NCI-H774 (cell line): ENCODE measurements at places on chromosomes 6 and 20.

DNA sequence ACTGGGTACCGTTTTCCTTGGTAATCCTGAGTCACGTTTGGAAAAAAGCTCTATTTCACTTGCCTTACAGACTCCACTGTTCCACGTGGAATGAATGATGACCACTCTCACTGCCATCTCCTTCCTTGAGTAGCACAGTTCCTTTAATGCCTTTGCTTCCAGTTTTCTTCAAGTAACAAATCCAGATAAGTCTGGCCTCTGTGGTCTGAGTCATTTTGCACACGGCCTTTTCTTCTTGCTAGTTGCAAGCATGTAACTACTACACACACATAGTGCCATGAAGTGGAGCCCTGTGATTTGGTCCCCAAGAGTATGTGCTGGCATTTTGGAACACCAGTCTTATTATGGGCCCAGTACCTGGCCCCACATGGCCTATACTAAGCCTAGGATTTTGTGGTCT, 182.8 kb downstream of the SASH1 start:
- no peak for DNase-seq

GRCh38 chr20:63125838-63126601, 89.9 kb downstream of the YTHDF1 start:
- DNase-seq, result no peak

- DNase-seq, result no peak
Observed at GRCh38 chr6:150908901-150909300, 43.4 kb downstream of the MTHFD1L start.

DNA sequence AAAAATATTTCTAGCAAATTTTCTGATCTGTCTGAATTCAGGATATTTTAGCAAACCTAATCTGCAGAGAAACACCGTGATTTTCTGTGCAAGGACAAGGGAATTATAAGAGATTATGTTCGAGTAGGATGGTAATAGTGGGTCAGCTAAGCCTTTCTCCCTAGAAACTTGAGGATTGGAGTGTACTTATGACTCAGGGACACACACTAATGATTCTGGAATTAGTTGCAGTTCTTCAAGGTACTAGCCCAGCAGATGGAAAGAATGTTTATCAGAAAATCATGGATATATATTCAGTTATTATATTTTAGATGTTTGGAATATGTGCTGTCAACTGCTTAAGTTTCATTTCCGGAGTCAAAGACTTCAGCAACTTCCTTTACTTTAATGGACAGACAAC, 177.1 kb upstream of the MAP3K7 start:
- DNase-seq, result no peak

GRCh38 chr6:52697903-52698302, 27.0 kb downstream of the TMEM14A start:
- DNase-seq, result no peak

DNA sequence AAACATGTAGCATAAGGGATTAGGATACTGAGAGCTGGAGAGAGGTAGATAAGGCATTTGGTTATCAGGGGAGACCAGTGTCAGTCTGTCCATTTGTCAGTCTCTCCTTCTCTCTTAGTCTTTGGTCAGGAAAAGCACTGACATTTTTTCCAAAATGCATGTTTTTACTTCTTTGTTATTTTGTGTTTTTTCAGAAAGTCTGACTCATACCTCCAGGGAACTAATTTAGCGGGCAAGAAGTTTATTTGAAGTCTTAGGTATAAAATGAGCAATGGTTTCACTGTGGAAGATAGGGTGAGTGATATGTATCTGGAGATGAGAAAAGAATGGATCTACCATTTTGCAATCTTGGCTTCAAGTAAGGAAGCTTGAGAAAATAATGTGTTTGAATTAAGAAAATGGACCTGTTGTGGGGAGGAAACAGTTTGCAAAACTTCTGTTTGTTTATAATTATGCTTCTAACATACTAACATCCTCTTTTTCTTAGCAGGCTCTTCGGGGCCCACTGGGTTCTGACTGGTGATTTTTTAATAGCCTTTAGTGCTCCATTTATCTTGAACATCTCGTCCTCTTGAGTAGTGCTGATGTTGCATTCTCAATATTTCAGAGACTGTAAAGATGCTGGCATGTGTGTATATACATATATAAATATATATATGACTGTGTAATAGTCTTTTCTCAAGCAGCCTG, 66.9 kb upstream of the FABP7 start:
- no peak for DNase-seq

GRCh38 chr6:43867996-43868395, 98.0 kb downstream of the VEGFA start:
- DNase-seq, result no peak

DNA sequence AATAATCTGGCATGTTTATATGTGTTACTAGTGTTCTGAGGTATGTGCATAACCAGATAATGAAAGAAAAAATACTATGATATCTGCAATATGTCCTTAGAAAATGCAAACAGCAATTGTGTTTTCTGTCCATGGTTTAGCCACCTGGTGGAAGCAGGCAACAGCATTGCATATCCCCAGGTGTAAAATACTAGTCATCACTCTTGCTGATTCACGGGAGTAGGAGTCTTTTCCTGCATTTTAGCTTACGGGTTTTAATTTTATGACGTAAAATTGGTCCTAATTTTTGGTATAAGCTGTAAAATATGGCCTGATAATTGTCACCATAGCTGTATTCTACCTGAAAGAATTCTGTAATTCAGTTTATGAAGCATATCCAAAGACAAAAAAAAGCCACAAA, 2.5 kb downstream of the RNF182 start:
- DNase-seq, result no peak

GRCh38 chr20:21105429-21106170, 558 bp downstream of the LINC00237 start:
- no peak for DNase-seq

GRCh38 chr6:35775031-35775430, 1.4 kb upstream of the CLPSL2 start:
- DNase-seq, result no peak

DNA sequence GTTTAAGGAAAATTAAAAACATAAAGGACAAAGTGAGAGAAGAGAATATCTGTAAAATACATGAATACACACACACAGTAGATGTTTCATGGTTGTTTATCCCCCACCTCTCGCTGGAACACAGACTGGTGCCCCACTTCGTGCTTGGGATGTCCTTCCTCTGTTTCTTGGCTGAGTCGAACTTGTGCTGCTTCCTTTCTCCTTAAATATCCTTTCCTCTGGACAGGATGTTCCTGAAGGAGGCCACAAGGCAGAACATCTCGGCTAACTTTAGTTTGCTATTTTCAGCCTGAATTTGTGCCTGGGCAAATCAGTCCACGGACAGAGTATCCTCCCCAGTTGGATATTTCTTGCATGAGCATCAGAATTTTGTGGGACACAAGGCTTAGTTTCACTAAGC, 54.7 kb upstream of the ZMYND8 start:
- DNase-seq, result no peak

GRCh38 chr6:24403501-24403824, 727 bp downstream of the MRS2 start:
- DNase-seq, result no peak

- no peak for DNase-seq
Observed at GRCh38 chr6:9272671-9273070, 837.3 kb upstream of the SLC35B3 start.

- DNase-seq, result no peak
Observed at GRCh38 chr20:8952721-8953120, 116.2 kb upstream of the PLCB4 start.

DNA sequence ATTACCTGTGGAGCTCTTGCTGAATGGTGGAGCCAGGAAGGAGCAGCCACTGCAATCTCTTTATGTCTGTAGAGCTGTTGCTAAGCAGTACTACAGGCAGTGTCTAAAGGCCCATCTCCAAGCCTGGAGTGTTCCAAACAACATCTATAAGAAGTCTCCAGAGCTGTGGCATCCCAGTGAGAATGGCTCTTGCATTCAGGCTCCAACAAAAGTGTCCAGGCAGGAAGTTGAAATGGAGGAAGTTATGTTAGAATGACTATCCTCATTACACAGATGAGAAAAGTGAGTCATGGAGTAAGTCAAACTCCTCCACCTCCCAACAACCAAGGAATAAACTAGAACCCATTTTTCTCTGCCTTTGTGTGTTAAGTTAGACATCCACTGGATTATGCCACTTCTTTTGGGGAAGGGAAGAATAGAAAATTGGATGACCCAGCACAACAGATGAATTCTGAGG, 288.5 kb upstream of the STXBP5 start:
- DNase-seq, result no peak

DNA sequence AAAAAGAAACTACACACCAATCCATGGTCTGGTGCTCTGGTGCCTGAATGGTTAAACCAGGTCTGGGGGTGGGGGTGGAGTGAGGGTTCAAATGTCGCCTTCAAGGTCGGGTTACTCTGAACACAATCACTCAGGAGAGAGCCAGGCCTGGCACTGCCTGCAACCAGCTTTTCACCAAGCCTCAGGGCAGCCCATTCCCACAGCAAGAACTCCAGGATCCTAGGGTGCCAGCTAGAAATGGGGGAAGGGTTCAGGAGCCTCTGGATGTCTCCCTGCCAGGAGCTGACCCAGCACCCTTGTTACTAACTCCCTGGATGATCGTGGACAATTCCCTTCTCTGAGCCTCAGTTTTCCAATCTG, 6.7 kb downstream of the SDC4 start:
- DNase-seq, result no peak

GRCh38 chr6:10381133-10381829, 33.6 kb downstream of the TFAP2A start:
- DNase-seq, result no peak

DNA sequence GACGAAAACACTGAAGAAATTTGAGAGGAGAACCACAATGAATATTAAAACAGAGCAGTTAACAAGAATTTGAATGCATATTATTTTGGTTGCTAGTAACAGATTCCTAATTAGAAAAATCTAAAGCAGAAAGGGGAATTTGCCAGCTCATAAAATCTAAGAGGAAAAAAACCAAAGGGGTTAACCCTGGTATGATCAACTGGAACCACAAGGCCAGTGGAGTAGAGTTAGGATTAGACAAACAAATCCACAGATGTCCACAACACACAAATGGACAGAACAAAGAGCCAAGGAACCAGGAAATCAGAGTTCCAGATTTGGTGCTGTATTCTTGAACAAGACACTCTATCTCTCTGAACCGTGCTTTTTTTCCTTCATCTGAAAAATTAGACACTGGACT, 195.0 kb downstream of the TASP1 start:
- no peak for DNase-seq

DNA sequence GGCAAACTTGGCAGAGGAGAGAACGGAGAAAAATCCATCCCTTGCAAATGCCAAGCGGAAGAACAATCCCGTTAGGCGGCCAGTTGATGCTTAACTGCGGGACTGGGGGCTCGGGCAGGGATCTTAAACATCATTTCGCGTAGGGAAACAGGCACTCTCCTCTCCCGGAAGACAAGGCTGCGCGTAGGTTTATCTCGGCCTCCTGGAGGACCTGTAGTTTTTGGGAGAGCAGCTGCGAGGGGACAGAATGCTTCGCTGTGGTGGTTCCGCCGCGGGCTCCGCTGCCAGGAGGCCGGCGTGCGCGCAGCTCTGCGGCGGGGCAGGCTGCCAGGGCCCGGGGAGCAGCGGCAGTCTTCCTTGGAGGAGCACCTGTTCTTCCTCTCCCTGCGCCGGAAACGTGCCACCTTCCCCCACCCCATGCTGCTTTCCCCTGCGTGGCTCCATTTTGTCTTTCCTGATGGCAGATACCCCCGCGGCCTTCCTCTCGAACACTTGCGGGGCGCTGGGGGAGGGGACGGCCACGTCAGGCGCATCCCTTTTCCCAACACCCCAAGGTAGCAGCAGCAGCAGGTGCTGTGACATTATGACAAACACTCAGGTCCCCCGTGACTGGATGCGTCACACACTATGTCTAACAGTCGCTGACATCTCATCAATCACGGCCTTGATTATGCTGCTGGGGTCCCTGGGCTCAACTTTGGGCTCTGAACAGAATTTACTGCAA, 230.7 kb upstream of the BTBD3 start:
- DNase-seq, result peak; percentile 22

GRCh38 chr20:36835453-36836198, 40.3 kb upstream of the TLDC2 start:
- peak; percentile 86 for DNase-seq

DNA sequence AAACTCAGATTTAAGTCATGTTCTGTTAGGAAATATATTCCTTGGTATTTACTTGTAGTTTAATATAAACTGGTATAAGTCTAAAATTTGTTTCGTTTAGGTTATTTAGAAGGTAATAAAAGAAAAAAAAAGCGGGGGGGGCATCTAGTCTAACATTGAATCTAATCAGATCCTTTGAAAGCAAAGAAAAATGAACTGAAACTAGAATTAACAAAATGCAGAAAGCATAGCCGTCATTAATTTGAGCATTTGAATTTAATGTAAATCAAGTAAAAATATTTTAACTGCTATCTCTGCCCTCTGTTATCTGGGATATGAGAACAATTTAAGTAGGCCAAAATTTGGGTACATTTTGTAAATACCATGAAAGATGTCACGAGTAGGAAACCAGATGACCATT, 54.1 kb downstream of the SNX9 start:
- DNase-seq, result no peak

GRCh38 chr20:60066438-60066823, 108.2 kb downstream of the CDH26 start:
- no peak for DNase-seq

DNA sequence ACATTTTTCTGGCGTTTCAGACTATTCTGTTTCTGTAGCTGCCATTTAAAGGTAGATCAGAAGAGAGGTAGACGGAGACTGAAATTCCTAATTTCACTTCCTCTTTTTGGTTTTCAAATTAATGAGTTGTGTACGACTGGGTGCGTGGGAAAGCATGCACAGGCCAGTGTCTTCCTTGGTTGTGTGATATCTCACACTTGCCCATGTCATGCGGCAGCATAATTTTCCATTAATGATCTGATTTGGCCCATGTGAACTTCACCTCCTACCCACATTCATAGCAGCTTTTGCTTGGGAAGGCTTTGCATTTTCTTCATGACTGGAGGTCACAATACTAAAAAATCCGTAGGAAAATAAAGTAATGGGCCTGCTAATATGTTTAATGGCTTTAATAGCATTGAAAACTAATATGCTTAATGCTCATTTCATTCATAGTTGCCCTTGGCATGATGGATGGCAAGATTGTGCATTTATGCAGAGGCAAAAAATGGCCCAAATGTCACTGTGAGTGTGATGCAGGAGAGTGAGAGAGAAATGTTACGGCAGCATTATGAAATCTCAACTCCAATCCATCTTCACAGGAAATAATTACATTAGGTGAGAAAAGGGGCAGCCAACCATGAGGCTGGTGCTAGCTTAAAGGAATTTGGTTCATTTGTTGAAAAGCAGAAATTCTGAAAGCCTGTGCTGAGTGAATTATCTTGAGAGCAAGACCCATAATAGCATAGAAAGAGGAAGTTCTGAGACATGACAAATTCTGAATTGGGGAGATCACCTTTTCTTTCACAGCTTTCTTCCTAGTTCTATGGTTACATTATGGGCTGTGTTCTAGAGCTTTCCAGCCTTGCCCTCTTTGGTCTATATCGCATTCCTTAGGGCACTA, 69.0 kb upstream of the UST start:
- no peak for DNase-seq
